ENCODE measurements at places on chromosomes 12 and 14.
A peak's percentile ranks its signal among the peaks of the same experiment; 100 is the strongest.

- DNase-seq, result no peak
Observed at GRCh38 chr12:32559434-32559833, 119.7 kb upstream of the DNM1L start.

GRCh38 chr12:33639975-33640374 lies 200.4 kb upstream of the SYT10 start:
- no peak for DNase-seq

DNA sequence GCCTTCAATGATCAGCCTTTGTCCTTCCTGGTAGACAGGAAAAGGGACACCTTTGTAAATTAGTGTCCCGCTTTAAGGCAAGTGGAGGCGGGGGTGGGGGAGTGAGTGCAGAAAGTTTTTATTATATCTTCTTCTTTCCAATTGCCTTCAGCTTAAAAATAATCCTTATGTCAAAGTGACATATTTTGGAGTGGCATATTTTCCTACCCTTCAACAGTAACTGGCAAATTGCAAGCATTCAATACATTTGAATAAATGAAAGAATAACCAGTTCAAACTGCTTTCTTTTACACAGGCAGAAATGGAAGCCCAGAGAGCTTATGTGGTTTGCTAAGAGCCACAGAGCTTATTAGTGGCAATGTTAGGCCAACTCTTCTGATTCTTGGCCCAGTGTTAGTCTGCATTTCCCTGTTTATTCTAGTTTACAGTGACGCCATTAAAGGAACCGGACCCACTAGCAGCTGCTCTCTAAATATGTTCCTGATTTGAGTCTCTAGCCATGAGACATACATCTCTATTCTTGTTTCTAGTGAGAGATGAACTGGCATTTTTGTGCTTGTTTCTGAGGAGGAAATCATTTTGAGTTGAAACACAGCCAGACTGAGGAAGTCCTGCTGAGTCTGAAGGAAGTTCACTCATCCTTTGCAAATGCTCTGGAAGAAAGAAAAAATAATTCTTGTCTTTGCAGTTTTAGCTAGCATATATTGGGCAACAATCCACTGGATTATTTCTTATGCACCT lies 468.7 kb downstream of the NOVA1 start:
- DNase-seq, result no peak

GRCh38 chr14:36194663-36195062 lies 18.1 kb upstream of the PTCSC3 start:
- DNase-seq, result no peak

GRCh38 chr14:31229009-31229408 lies 21.4 kb upstream of the HECTD1 start:
- DNase-seq, result no peak

- no peak for DNase-seq
Observed at GRCh38 chr12:74292351-74293194, 245.1 kb upstream of the ATXN7L3B start.

DNA sequence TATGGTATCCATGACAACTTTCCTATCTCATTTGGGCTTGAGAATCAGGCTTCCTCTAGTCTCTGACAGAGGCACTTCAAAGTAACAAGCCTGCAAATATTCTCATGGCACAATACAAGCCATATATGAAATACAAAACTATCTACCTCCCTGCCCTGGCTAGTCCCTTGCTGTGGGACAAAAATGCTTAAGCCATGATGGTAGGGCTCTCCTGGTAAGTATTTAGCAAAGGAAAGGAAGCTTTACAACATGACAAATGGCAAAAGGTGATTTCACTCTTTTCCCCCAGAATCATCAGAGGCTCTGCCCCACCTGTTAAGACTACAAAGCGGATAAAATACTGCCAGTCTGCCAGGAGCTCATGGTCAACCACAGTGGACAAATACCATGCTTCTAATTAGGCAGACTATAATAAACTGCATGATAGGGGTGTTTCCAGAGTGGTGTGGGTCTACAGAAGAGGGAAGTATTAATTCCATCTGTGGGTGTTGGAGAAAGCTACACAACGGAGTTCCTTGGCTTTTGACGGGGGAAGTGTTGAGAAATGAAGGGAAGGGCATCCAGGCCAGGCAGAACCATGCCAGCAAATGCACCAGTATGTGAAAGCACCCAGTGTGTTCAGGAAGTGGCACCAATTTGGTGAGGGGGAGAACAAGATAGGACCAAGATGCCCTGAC lies 92.9 kb downstream of the SPTSSA start:
- DNase-seq, result no peak

DNA sequence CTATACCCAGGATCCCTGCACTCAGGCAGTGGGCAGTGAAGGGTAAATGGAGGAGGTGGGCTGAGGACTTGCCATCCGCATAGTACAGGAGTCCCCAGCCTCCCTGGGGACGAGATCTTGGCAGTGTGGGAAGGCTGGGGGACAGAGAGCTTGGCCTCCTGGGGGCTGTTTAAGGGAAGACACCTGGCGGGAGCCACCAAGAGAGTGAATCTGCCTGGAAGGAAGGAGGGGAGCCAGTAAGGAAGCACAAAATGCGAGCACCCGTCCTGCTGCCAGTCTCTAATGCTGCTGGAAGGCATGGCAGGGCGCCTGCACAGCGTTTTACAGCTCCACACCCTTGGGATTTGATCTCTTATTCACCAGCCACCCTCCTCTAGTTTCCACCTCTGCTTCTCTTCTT lies 7.4 kb upstream of the KRT2 start:
- no peak for DNase-seq

DNA sequence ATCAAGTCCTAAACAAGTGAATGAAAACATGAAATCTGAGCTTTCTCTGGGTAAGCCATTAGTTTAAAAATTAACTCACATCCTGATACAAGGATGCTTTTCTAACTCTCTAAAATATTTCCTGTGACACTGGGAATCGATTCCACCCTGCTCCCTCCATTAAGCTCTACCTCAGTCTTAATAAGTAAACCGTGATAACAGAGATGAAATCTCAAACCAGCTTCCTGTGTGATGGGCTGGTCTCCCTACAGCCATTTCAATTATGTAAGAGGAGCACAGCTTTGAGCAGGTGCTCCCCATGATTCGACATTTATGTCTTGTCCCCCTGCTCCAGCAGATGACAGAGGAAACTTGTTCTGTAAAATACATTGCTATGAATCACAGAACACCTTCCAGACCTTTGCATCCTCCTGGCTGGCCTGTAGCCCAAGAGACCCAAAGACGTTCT lies 59.0 kb downstream of the GAS2L3 start:
- no peak for DNase-seq

GRCh38 chr12:58870595-58870994 lies 49.7 kb downstream of the LRIG3 start:
- no peak for DNase-seq

DNA sequence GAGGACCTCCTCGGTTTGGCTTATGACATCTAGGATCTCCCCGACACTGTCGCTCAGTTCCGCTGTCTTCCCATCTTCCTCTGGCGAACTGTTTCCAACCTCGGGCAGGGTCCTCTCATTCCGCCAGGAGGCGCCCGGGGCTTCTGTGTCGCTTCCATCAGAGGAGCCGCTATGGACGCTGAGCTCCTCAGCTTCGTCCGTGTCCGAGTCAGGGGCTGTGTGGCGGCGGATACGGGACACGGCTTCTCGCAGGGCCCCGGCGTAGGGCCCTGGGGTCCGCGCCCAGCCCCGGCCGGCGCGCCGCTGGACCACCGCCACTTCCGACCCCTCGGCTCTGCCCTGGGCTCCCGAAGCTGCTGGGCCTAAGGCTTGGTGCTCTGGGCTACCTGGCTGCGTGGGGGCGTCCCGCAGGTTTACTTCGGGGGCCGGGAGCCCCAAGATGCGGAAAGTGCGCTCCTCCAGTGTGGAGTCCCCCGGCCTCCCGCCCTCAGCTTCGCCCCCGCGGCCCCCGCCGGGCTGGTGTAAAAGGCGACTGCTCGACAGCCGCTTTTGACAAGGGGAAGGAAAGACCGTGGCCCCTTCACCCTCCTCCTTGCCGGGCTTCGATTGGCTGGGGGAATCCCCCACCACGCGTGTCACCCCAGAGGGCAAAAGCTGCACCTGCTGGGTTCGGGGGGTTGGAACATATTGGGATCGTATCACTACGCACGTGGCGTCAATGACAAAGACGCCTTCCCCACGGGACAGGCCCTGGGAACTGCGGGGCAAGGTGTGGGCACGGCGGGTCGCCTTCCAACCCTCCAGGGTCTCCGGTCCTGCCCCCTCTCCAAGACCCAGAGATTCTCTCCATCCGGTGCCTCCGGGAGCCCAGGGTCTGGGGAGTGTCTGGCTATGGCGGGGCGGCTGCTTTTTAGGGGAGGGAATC lies 2.1 kb downstream of the DDN start:
- DNase-seq, result peak; percentile 80

DNA sequence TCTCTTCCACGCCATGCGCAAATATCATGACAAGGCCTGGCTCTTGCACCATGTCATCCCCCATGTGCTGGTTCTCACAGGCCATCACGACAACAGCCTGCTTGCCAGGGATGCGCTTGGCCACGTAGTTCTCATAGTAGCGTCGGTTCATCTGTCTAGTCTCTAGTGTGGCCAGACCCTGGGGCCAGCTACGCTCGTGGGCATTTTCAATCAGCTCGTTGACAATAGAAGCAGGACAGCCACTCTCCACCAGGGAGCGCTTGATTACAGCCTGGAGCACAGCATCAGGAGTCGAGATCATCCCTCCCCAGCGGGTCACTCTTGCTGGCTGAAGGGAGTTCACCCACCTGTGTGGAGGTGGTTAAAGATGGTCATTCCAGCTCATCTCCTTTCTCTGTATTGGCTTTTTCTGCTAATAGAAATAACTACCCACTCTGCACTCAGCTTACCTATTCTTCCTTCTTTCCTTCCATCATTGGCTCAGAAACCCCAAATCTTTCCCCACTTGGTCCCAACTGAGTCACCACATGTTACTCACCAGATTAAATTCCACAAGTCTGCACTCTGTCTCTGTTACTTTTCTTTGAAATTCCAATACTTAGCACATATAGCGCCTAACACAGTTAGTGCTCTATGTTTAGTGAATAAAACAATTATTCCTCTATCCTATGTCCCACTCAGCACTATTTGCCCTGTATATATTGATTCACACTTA lies 15.1 kb downstream of the RNF41 start:
- DNase-seq, result peak; percentile 59

DNA sequence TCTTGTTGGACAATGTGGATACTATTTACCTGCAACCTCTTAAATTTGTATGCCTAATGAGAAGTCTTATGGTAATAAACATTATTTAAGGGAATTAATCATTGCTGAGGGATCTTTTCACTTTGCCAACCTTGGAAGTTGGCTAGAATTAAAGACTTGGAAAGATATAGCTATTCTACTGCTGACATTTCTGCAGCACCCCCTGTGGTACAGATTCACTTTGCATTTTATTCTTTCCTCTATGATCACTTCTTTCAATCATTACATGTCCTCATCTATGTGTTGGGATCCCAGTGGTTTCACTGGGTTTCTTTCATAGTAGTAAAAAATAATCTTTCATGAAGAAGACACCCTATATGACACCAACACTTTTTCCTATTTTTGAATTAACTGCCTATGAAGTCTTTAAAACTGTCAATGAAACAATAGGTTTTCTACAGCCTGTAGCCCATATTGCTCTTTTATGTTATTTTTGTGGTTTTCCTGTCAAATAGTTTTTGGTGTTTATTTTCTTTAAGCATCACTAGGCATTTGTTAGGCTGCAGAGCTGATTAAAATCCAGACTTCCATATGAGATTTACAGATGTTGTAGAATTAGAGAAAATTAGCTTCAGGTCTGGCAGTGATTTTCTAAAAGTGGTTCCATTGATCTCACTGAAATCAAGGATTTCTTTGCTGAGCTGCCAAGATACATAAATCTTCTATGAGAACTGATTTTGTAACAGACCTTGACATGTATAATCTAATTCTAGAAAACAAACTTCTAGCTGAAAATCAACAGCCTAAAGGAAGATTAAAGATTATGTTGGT lies 256.1 kb downstream of the NAV3 start:
- DNase-seq, result no peak

DNA sequence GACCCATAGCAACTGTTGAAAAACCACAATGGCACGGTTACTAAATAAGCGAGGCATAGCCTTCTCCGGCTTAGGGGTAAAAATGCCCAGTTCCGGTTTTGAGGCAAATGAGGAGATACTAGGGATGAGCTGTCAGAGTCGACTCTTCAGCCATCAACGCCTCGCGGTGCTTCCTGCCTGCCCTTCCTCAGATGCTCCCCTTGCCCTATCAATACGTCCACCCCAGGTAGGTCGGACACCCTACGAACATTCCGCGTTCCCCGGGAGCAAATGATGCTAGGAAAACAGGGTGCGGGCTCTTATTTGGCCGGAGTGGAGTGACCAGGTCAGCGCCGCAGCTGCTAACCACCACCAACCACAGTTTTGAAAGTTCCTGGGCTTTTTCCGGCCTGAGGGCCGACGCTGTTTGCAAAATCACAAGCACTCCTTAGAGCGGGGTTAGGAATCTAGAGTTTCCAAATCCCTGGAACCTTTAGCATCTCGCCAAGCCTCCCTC lies 1.2 kb downstream of the SRSF9 start:
- DNase-seq, result peak; percentile 60

- no peak for DNase-seq
Observed at GRCh38 chr14:69093631-69094421, 59.1 kb downstream of the DCAF5 start.

- no peak for DNase-seq
Observed at GRCh38 chr12:85695097-85695715, 141.0 kb downstream of the RASSF9 start.

- DNase-seq, result no peak
Observed at GRCh38 chr12:117032593-117033381, 66.4 kb downstream of the TESC start.

- no peak for DNase-seq
Observed at GRCh38 chr12:66010787-66011547, 119.6 kb downstream of the LLPH start.

- no peak for DNase-seq
Observed at GRCh38 chr12:2336409-2336829, 283.6 kb downstream of the CACNA1C start.

GRCh38 chr14:102589761-102590290 lies 2.6 kb upstream of the RCOR1 start:
- DNase-seq, result no peak

DNA sequence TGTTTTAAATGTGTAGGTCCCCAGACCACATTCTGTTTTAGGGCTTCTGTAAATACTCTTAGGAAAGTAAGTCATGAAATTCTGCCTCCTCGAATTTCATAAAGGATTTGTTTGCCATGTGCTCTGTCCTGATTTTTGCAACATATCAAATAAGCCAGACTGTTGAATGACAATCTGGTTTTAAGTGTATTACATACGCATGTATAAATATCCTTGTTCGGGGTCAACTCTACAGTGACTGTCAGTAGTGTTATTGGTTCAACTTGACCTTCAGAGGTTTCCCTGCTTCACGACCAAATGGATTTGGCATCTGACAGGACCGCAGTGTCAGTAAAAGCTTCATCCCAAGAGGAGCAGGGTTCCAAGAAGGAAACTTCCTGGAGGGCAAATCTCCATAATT lies 52.7 kb downstream of the PPM1A start:
- DNase-seq, result no peak

DNA sequence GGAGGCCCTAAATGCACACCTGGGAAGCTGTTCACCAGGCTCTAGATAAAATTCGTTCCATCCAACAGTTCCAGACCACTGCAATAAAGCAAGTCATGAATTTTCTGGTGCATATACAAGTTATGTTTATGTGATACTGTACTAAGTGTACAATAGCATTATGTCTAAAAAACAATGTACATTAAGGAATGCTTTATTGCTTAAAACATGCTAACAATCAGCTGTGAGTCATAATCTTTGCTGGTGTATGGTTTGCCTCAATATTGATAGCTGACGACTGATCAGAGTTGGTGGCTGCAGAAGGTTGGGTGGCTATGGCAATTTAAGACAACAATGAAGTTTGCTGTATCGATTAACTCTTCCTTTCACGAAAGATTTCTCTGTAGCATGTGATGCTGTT lies 52.3 kb downstream of the ATG14 start:
- DNase-seq, result no peak

GRCh38 chr14:99945732-99946651 lies 119.2 kb upstream of the EVL start:
- no peak for DNase-seq
